Hair follicular keratinocyte (primary cell): ENCODE measurements at places on chromosomes 3 and 15. TPM values are rescaled to one million over a fixed set of nuclear protein-coding genes. Genes with fewer than 3 reads are reported as not detected.

Gene GALNT15
- total RNA-seq = 0.57 TPM in 1 of 2 replicates, not detected in the other

Gene TRAT1
- not detected in 2 replicates for total RNA-seq

Gene CLDN18
- total RNA-seq = not detected in 2 replicates

Gene KBTBD13
- not detected in 2 replicates for total RNA-seq

Gene TMEM87A
- 45.6 and 56.5 TPM in 2 replicates for total RNA-seq

Gene CHRNA3
- total RNA-seq = not detected in 2 replicates

Gene CORO2B
- 1.0 and 4.1 TPM in 2 replicates for total RNA-seq

Gene GABRB3
- 1.1 and 1.8 TPM in 2 replicates for total RNA-seq

Gene TMEM115
- total RNA-seq = 47.8 and 51.1 TPM in 2 replicates

Gene ANKDD1A
- 0.47 and 0.49 TPM in 2 replicates for total RNA-seq

Gene TFDP2
- total RNA-seq = 20.7 and 45.6 TPM in 2 replicates

Gene PLSCR5
- not detected in 2 replicates for total RNA-seq

Gene BBS4
- total RNA-seq = 11.7 and 18.9 TPM in 2 replicates

Gene ZIC4
- not detected in 2 replicates for total RNA-seq

Gene IQCF5
- not detected in 2 replicates for total RNA-seq

Gene CYP1A2
- total RNA-seq = not detected in 2 replicates

Gene CNTN6
- total RNA-seq = not detected in 2 replicates

Gene CFAP100
- total RNA-seq = not detected in 2 replicates
